Endodermal cell (in vitro differentiated cells): ENCODE measurements at places on chromosomes 2 and 18. TPM values are rescaled to one million over a fixed set of nuclear protein-coding genes. Genes with fewer than 3 reads are reported as not detected.

The ALPG gene
- not detected in 3 replicates for total RNA-seq

- H3K4me3 ChIP-seq: no peak overlapping the region
- H3K27me3 ChIP-seq: no peaks in the 10 kb centered on the region
- H3K27ac ChIP-seq: no peak overlapping the region
These were observed 36.8 kb downstream of the CHST10 start for GRCh38 chr2:100380681-100381080.

DNA sequence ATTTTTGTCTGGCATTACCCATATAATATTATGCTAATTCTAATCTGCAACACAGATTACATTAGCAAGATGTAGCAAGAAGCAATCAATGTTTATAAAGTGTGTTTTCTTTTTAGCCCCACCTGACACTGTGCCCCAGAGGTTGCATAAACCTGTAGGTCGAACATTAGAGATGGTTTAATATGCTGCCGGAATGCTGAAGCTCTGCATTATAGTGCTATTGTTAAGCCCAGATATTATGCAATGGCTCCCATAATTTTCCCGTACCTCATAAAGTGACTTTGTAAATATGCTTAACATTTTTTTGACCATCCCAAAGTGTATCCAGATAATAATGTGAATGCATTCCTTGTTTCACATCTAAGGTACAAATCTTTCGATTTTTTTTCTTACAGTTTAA lies 109.3 kb upstream of the MAP4K3 start:
- H3K36me3 ChIP-seq: no peaks in the 10 kb centered on the region
- no peak for DNase-seq
- H3K4me1 ChIP-seq: peaks cover 7% of the 10 kb centered on the region
- no peak overlapping the region for H3K27ac ChIP-seq
- H3K4me3 ChIP-seq: no peak overlapping the region

- no peaks in the 10 kb centered on the region for H3K27me3 ChIP-seq
- no peak for DNase-seq
- H3K4me1 ChIP-seq: peaks cover 6% of the 10 kb centered on the region
- H3K27ac ChIP-seq: no peak overlapping the region
- H3K36me3 ChIP-seq: no peaks in the 10 kb centered on the region
These were observed 15.5 kb upstream of the ITGA4 start for GRCh38 chr2:181441670-181442069.

GRCh38 chr2:178700922-178701342 lies 106.3 kb downstream of the TTN start:
- no peak overlapping the region for H3K27ac ChIP-seq
- H3K36me3 ChIP-seq: peaks cover 93% of the 10 kb centered on the region
- H3K4me3 ChIP-seq: no peak overlapping the region
- no peak for DNase-seq

The TMEM37 gene
- total RNA-seq: 16.2 to 18.0 TPM (median 16.8 TPM) in 3 replicates

GRCh38 chr18:38552732-38553321 lies 987.2 kb upstream of the CELF4 start:
- no peak for DNase-seq
- peak overlapping the region; percentile 47 for H3K27ac ChIP-seq
- H3K36me3 ChIP-seq: no peaks in the 10 kb centered on the region
- peaks cover 16% of the 10 kb centered on the region for H3K4me1 ChIP-seq

The UGT1A8 gene
- total RNA-seq: not detected in 3 replicates

The POTEC gene
- total RNA-seq: not detected in 2 replicates

- H3K27me3 ChIP-seq: no peaks in the 10 kb centered on the region
- H3K4me1 ChIP-seq: peaks cover 6% of the 10 kb centered on the region
- no peak for DNase-seq
- H3K4me3 ChIP-seq: no peak overlapping the region
These were observed 681.3 kb downstream of the CPS1 start for GRCh38 chr2:211237586-211238275.

DNA sequence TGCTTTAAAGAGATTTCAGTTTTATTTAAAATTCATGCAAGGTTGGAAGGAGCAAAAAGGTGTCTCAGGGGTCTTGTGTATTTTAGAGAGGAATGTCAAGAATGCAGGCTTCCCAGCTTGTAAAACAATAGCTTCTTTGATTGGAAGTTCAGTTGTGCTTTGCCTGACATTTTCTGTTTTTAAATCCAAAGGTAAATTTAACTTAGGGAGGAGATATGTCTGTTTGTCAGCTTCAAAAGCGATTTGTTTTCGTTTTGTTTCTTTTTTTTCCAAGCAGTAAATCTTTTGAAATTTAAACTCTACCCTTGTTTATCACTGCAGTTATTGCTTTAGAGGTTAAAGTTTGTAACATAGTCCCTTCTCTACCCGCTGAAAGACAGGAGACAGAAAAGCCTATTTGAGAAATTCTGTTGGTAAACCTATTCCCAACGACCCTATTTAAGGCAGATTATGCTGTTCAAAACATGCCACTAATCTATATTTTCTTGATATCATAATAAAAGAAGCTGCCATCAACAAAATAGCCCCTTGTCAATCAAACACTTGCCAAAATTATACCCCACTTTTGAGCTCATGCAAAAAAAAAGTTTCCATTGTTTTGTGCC lies 639.6 kb downstream of the IRS1 start:
- H3K27ac ChIP-seq: peak overlapping the region; percentile 81
- DNase-seq: no peak

- DNase-seq: no peak
- H3K4me3 ChIP-seq: no peak overlapping the region
- H3K27ac ChIP-seq: no peak overlapping the region
- peaks cover 4% of the 10 kb centered on the region for H3K4me1 ChIP-seq
- no peaks in the 10 kb centered on the region for H3K27me3 ChIP-seq
- no peaks in the 10 kb centered on the region for H3K36me3 ChIP-seq
These were observed 35.5 kb downstream of the PNO1 start for GRCh38 chr2:68193144-68193543.

DNA sequence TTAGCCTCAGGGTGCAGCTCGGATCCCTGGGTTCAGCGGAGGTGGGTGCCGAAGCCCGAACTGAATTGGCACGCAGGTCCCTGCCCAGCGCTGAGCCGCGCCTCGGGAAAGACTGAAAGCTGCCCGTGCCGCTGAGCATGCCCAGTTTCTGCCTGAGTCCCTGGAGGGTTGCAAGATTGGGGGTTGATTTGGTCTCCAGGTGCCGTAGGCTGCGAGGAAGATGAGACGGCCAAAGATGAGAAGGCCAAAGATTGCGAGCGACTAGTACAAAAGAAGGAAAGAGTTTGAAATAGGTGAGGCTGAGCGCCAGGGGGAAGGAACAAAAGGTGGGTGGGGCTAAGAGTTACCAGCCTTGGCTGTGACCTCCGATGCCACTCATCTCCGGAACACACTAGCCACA lies 852 bp upstream of the KCNH7 start:
- DNase-seq: peak; percentile 66
- H3K27ac ChIP-seq: no peak overlapping the region
- H3K36me3 ChIP-seq: no peaks in the 10 kb centered on the region
- H3K27me3 ChIP-seq: peaks cover 52% of the 10 kb centered on the region
- H3K4me1 ChIP-seq: no peaks in the 10 kb centered on the region

The FHOD3 gene
- total RNA-seq: 1.5 and 2.8 TPM in 2 replicates

GRCh38 chr18:35116784-35117318 lies 75.6 kb downstream of the MAPRE2 start:
- no peak overlapping the region for H3K4me3 ChIP-seq
- H3K4me1 ChIP-seq: no peaks in the 10 kb centered on the region
- H3K27me3 ChIP-seq: no peaks in the 10 kb centered on the region
- no peak overlapping the region for H3K27ac ChIP-seq
- no peak for DNase-seq

DNA sequence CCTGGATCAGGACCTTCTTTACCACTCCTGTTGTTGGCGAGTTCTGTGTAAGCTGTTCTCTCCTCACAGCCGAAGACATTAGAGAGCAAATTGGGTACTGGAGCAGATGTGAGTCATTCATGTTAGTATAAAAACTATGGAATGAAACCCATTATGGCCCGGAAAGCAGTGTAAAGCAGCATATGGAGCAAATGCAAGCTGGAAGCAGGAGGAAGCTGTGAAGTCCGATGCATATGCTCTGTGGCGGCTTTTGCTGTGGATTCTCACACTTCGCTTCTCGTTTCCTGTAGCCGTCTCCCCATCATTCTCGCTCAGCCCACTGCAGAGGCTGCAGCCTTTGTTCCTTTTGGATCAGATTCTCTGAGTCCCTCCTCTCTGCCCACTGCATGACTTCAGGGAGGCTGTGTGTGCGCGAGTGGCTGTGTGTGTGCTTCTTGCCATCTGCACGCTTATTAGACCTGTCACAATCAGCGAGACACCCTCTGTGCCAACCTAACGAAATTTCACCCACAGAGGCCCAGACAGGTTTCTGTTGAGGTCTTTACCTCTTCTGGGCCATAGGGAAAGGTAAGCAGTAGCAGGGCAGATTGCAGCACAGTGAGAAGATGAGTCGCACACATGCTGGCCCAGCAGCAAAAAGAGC lies 3.3 kb upstream of the GALNT14 start:
- no peak overlapping the region for H3K27ac ChIP-seq
- H3K4me3 ChIP-seq: no peak overlapping the region
- no peaks in the 10 kb centered on the region for H3K36me3 ChIP-seq
- no peaks in the 10 kb centered on the region for H3K4me1 ChIP-seq
- DNase-seq: no peak

The ARHGAP15 gene
- total RNA-seq: 0.47 TPM in 1 of 2 replicates, not detected in the other

The ALKAL2 gene
- total RNA-seq: 0.44 and 1.2 TPM in 2 replicates

DNA sequence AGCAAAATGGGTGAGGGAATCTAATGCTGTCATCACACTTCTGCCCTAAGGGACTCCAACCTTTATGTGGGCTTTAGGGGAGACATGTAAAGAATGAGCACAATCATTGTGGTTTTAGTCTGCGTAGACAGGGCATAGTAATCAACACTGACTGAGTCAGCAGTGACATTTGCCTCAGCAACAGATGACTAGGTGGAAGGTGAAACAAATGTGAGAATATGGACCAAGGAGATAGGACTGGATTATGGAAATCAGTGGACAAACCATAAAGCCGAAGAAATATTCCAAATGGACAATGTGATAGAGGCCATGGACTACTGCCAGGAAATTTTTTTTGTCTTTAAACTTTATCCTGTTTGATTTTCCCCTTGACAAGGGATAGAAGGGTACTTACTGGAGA lies 83.9 kb downstream of the PDK1 start:
- H3K36me3 ChIP-seq: no peaks in the 10 kb centered on the region
- H3K27ac ChIP-seq: no peak overlapping the region
- no peaks in the 10 kb centered on the region for H3K27me3 ChIP-seq
- H3K4me1 ChIP-seq: no peaks in the 10 kb centered on the region

The MAB21L4 gene
- 0.20 and 0.31 TPM in 2 replicates for total RNA-seq

The PSMA8 gene
- not detected in 3 replicates for total RNA-seq

DNA sequence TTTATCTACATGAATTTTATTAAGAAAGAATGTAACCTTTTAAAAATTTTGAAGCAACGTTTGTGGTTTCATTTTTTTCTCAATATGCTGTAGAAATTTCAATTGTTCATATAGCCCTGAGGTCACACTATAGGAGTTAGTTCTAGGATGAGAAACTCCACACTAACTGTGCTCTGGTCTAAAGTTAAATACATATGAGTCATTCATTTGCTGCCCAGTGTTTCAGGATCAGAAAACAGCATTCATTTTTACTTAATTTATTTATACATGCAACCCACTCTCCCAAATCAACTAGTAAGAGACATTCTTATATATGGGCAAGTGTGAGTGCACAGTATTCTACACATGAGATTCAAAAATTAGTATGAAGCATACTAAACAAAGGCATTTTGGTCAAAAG lies 137.9 kb downstream of the DOCK10 start:
- no peak for DNase-seq
- H3K4me3 ChIP-seq: no peak overlapping the region
- no peaks in the 10 kb centered on the region for H3K4me1 ChIP-seq
- H3K36me3 ChIP-seq: no peaks in the 10 kb centered on the region
- H3K27ac ChIP-seq: no peak overlapping the region
- H3K27me3 ChIP-seq: no peaks in the 10 kb centered on the region

DNA sequence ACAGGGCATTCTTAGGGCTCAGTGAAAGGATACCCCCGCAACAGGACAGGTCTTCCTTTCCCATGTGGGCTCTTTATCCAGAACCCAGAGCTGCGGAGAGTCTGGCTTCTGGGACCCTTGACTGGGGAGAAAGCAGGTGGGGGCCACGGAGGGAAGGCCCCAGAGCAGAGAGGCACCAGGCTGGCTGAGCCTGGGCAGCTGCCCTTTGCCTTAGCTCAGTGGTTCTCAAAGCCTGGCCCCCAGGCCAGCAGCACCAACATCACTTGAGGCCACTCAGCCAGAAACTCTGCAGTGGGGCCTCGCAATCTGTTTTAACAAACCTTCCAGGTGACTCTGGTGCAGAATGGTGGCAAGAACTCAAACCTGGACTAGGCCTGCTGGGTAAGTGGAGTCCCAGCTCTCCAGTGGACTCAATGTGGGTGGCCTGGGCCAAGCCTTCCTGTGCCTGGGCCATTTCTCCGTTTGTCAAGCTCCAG lies 1.6 kb upstream of the TMEM37 start:
- no peaks in the 10 kb centered on the region for H3K27me3 ChIP-seq
- no peak overlapping the region for H3K27ac ChIP-seq
- no peak overlapping the region for H3K4me3 ChIP-seq
- no peaks in the 10 kb centered on the region for H3K36me3 ChIP-seq
- no peak for DNase-seq

DNA sequence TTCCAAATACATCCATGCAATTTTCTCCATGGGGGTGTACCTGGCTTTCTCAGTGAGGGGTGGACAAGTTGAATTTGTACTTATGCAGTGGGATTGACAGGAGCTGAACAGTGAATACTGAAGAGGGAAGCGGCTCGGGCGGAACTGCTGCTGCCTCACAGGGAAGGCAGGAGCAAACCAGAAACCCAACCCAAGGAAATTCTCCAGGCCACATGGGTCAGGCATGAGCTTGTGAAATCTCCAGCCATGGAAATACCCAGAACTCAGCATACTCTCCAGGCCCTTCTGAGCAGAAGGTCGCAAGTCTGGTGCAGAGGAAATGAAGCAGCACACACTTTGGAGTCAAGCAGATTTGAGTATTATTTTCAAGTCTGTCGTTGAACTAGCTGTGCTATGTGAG lies 26.5 kb upstream of the INO80C start:
- no peak for DNase-seq
- H3K27me3 ChIP-seq: no peaks in the 10 kb centered on the region
- H3K27ac ChIP-seq: no peak overlapping the region
- H3K4me1 ChIP-seq: peaks cover 11% of the 10 kb centered on the region

DNA sequence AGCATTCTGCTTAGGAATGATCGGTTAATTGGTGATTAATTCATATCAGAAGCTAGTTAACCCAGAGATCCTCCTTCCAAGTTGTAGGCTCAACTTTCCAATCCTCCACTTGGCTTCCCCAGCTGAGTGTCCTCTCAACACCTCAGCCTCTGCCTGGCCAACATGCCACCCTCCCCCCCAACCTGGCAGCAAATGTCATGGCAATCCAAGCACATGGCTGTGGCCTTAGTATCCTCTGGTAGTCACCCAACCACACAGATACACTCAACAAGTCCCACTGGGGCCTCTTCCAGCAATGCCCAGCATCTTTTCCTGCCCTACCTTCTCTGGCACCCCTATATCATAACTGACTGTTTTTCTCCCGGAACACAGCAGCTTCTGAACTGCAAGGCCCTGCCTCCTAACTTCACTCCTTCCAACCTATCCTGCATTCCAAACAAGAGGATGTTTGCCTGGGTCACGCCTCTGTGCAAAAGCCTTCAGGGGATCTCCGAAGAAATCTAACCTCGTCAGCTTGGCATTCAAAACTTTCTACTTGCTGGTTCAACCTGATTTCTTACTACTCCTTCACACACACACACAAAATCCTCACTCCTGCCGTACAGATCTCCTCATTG lies 195.0 kb downstream of the CYP26B1 start:
- H3K4me1 ChIP-seq: no peaks in the 10 kb centered on the region
- peak; percentile 40 for DNase-seq
- no peaks in the 10 kb centered on the region for H3K36me3 ChIP-seq
- no peaks in the 10 kb centered on the region for H3K27me3 ChIP-seq
- H3K4me3 ChIP-seq: no peak overlapping the region
- H3K27ac ChIP-seq: no peak overlapping the region

The IL36RN gene
- total RNA-seq: not detected in 3 replicates

The STEAP3 gene
- 7.9 and 8.8 TPM in 2 replicates for total RNA-seq
